ENCODE measurements at places on chromosomes 6 and 20. TPM values are rescaled to one million over a fixed set of nuclear protein-coding genes. Genes with fewer than 3 reads are reported as not detected.

CYB5R4 gene
- 6.0 TPM for total RNA-seq

COL21A1 gene
- total RNA-seq = 4.8 TPM

BPIFA1 gene
- total RNA-seq = not detected

SRSF6 gene
- total RNA-seq = 48.3 TPM

OPN5 gene
- total RNA-seq = not detected

CCN2 gene
- total RNA-seq = 146 TPM

GRM1 gene
- not detected for total RNA-seq

- H3K27me3 ChIP-seq = no peaks in the 10 kb centered on the region
- H3K4me1 ChIP-seq = no peaks in the 10 kb centered on the region
- no peaks in the 10 kb centered on the region for H3K36me3 ChIP-seq
- H3K27ac ChIP-seq = no peak overlapping the region
These were observed 224.0 kb downstream of the SMOC2 start for GRCh38 chr6:168664956-168665355.

DNA sequence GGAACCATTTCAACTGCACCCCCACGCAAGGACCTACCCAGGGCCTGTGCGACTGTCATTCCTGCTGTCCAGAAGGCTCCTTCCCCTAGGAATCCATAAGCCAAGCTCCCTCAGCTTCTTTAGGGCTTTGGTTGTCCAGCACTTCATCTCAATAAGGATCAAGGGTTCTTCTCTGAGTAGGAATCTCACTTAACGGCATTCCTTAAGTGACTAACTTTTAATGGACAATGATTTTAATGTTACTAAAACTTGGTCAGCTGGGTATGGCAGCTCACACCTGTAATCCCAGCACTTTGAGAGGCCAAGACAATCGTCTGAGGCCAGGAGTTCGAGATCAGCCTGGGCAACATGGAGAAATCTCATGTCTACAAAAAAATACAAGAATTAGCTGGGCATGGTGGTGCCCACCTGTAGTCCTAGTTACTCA is 13.4 kb downstream of the UBE2V1 start:
- peaks cover 16% of the 10 kb centered on the region for H3K36me3 ChIP-seq
- no peaks in the 10 kb centered on the region for H3K27me3 ChIP-seq
- no peak overlapping the region for H3K4me3 ChIP-seq
- H3K4me1 ChIP-seq = peaks cover 46% of the 10 kb centered on the region
- H3K27ac ChIP-seq = no peak overlapping the region

- no peaks in the 10 kb centered on the region for H3K4me1 ChIP-seq
- H3K36me3 ChIP-seq = no peaks in the 10 kb centered on the region
- no peak for DNase-seq
- H3K27me3 ChIP-seq = peaks cover 16% of the 10 kb centered on the region
- no peak overlapping the region for H3K4me3 ChIP-seq
These were observed 3.1 kb upstream of the CCM2L start for GRCh38 chr20:32006841-32007786.

GRCh38 chr6:169960003-169960344 is 208.6 kb downstream of the ERMARD start:
- no peak overlapping the region for H3K4me3 ChIP-seq
- no peak for DNase-seq
- H3K27ac ChIP-seq = peak overlapping the region; percentile 57
- peaks cover 5% of the 10 kb centered on the region for H3K4me1 ChIP-seq
- peaks cover 9% of the 10 kb centered on the region for H3K27me3 ChIP-seq

- peak; percentile 47 for DNase-seq
- H3K36me3 ChIP-seq = no peaks in the 10 kb centered on the region
- peak overlapping the region; percentile 52 for H3K27ac ChIP-seq
- H3K27me3 ChIP-seq = peaks cover 14% of the 10 kb centered on the region
- peaks cover 15% of the 10 kb centered on the region for H3K4me1 ChIP-seq
These were observed 25.0 kb upstream of the ABT1 start for GRCh38 chr6:26571592-26572296.

DNA sequence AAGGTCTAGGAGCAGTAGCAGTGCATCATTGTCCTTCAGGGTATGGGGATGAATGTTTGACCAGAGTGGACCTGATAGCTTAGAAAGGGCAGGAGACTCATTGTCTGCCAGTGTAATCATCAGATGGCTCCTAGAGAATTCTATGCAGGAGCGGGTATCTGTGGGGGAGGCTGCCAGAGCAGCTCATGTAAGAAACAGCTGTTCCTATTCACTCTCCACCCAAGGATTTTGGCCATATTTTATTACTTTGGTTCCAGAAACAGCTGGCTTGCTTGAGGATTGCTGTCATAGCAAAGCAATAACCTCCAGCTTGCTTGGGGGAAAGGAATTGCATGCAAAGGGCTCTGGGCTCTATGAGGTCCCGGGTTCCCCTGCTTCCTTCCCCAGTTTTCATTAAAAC is 44.1 kb downstream of the RALY start:
- no peak for DNase-seq
- H3K27me3 ChIP-seq = no peaks in the 10 kb centered on the region

GRCh38 chr20:52681288-52681687 is 290.9 kb upstream of the TSHZ2 start:
- no peak overlapping the region for H3K4me3 ChIP-seq
- H3K27me3 ChIP-seq = no peaks in the 10 kb centered on the region
- no peaks in the 10 kb centered on the region for H3K36me3 ChIP-seq
- no peak for DNase-seq

GRCh38 chr6:3119040-3119723 is 671 bp downstream of the BPHL start:
- H3K36me3 ChIP-seq = no peaks in the 10 kb centered on the region
- H3K4me3 ChIP-seq = peak overlapping the region; percentile 72
- peaks cover 9% of the 10 kb centered on the region for H3K4me1 ChIP-seq
- peak overlapping the region; percentile 91 for H3K27ac ChIP-seq
- no peak for DNase-seq
- no peaks in the 10 kb centered on the region for H3K27me3 ChIP-seq

- no peak overlapping the region for H3K27ac ChIP-seq
- no peak overlapping the region for H3K4me3 ChIP-seq
- no peaks in the 10 kb centered on the region for H3K4me1 ChIP-seq
These were observed 16.4 kb upstream of the CFAP206 start for GRCh38 chr6:87391334-87391733.

DNA sequence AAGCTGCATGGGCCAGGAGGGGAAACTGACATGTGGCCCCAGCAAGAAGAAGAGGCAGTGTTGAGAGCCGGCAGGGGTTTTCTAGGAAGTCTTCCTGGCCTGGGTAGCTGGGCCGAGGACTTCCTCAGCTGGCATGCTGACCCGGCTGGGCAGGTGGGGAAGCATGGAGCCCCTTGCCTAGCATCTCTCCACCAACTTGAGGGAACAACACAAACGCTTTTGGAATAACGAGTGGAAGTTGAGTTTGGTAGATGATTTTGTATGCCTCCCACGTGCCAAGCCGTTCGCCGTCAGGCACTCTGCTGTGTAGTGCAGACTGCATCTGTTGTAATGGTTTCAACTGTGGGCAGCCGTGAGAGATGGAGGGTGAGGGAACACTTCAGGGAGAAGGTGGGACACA is 7.3 kb downstream of the TMEM181 start:
- no peak for DNase-seq
- H3K27me3 ChIP-seq = no peaks in the 10 kb centered on the region
- H3K36me3 ChIP-seq = no peaks in the 10 kb centered on the region
- H3K4me1 ChIP-seq = peaks cover 18% of the 10 kb centered on the region
- H3K4me3 ChIP-seq = no peak overlapping the region

DNA sequence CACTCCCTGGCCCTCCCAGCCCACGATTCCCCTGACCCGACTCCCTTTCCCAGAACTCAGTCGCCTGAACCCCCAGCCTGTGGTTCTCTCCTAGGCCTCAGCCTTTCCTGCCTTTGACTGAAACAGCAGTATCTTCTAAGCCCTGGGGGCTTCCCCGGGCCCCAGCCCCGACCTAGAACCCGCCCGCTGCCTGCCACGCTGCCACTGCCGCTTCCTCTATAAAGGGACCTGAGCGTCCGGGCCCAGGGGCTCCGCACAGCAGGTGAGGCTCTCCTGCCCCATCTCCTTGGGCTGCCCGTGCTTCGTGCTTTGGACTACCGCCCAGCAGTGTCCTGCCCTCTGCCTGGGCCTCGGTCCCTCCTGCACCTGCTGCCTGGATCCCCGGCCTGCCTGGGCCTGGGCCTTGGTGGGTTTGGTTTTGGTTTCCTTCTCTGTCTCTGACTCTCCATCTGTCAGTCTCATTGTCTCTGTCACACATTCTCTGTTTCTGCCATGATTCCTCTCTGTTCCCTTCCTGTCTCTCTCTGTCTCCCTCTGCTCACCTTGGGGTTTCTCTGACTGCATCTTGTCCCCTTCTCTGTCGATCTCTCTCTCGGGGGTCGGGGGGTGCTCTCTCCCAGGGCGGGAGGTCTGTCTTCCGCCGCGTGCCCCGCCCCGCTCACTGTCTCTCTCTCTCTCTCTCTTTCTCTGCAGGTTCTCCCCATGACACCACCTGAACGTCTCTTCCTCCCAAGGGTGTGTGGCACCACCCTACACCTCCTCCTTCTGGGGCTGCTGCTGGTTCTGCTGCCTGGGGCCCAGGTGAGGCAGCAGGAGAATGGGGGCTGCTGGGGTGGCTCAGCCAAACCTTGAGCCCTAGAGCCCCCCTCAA is at the start of gene LTA:
Gene LTA (plus strand): TSS at position 249 of the 871 bp plus-strand sequence. CDS start 454 bp downstream, at position 703.
- H3K36me3 ChIP-seq = no peaks in the 10 kb centered on the region
- DNase-seq = peak; percentile 43
- H3K27ac ChIP-seq = peak within 1 kb of the TSS; percentile 17
- no peak within 1 kb of the TSS for H3K4me3 ChIP-seq
- no peaks in the 10 kb centered on the region for H3K4me1 ChIP-seq
- peaks cover 5% of the 10 kb centered on the region for H3K27me3 ChIP-seq

- peaks cover 6% of the 10 kb centered on the region for H3K4me1 ChIP-seq
- DNase-seq = no peak
- H3K36me3 ChIP-seq = no peaks in the 10 kb centered on the region
- no peak overlapping the region for H3K27ac ChIP-seq
- no peaks in the 10 kb centered on the region for H3K27me3 ChIP-seq
These were observed 37.6 kb downstream of the PKIB start for GRCh38 chr6:122647765-122648164.

GRCh38 chr20:50276119-50277063 is 85.8 kb downstream of the CEBPB start:
- no peaks in the 10 kb centered on the region for H3K27me3 ChIP-seq
- H3K4me3 ChIP-seq = no peak overlapping the region
- no peak overlapping the region for H3K27ac ChIP-seq
- DNase-seq = no peak
- H3K36me3 ChIP-seq = no peaks in the 10 kb centered on the region
